ENCODE measurements at places on chromosomes 12 and 14.

- DNase-seq = no peak
These were observed 118.2 kb downstream of the SCARB1 start for GRCh38 chr12:124745465-124745890.

GRCh38 chr12:96720363-96720705, 186.7 kb upstream of the NEDD1 start:
- no peak for DNase-seq

GRCh38 chr12:84174115-84174514, 738.5 kb downstream of the SLC6A15 start:
- DNase-seq = no peak

- DNase-seq = no peak
These were observed 178.3 kb downstream of the CACNA1C start for GRCh38 chr12:2231011-2231595.

DNA sequence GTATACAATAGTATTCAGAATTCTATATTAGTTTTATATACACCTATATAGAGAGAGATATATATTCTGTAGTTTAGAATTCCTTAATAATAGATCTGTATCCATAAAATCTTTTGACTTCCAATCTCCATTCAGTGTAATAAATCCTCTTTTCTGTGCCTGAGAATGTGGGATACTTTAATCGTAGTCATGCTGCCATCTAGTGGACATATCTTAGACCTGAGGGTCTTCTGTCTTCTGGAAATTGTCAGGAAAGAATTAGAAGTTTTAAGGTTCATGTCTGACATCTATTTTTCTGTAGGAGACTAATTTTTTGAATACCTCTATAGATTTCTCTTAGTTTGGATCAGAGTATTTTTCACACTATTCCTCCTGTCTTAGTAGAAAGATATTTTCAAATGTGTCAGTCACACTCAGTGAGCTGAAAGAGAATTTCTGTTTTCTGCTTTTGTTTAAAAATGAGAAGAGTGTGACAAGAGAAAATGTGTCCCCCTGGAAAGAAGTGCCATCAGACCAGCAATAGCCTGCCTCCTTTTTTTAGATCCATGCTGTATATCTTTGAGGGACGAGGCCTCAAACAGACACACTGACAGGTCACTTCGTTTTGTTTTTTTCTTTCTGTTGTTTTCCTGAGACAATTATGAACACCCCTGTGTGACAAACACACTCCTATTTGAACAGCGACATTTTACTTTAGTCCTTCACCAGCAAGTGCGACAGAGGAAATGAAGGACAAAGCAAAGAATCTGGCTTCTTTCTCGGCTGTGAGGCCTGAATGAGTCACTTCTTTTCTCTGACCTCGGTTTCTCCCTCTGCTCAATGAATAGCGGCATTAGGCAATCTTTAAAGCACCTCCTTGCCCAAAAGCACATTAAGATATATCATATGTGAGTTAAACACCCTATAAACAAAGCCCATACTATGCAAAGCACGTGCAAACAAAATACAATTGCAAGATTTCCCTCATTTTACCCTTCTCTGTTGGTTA, 96.3 kb downstream of the GALC start:
- DNase-seq = peak; percentile 38

GRCh38 chr14:71588028-71588427, 344.2 kb upstream of the RGS6 start:
- DNase-seq = no peak

DNA sequence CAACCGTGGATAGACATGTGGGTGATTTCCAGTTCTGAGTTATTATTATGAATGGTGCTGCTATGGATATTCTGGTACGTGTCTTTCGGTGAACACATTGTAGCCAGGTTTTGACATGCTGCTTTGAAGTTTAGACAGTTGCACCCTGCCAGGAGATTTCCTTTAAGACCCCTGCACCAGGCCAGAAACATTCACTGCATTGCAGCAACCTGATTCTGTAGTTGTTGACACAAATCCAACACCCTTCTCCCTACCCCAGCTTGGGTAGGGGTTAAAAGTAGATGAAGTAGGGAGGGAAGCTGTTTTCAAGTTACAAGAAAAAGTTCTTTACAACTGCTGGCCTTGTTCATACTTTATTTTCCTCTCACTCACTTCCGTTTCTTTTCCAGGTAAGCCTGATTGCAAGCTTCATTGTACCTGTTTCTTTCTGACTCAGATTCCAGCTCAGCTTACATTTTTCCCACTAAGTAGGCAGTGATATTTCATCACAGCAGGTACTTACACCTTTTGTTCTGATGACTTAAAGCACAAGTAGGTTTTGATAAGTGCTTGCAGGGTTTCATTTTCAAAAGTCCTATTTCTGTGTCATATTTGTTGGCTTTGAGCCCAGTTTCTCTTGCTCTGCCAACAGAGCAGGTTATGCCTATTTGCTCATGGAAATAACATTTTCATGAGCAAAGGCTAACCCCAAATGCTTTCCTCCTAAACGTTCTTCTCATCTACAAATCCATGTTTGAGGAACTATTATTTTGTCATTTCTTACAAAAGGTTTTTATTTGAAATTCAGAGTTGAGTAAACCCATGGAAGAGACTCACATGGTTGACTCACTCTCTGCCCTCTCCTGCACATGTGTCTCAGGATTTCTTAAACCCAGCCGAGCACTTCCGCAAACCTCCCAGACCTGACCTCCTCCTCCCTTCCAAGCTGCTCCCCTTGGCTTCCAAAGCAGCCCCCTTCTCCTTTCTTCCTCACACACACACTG, 12.1 kb upstream of the LTA4H start:
- DNase-seq = peak; percentile 95

- DNase-seq = no peak
These were observed 243.5 kb downstream of the PCNX1 start for GRCh38 chr14:71150737-71151136.

DNA sequence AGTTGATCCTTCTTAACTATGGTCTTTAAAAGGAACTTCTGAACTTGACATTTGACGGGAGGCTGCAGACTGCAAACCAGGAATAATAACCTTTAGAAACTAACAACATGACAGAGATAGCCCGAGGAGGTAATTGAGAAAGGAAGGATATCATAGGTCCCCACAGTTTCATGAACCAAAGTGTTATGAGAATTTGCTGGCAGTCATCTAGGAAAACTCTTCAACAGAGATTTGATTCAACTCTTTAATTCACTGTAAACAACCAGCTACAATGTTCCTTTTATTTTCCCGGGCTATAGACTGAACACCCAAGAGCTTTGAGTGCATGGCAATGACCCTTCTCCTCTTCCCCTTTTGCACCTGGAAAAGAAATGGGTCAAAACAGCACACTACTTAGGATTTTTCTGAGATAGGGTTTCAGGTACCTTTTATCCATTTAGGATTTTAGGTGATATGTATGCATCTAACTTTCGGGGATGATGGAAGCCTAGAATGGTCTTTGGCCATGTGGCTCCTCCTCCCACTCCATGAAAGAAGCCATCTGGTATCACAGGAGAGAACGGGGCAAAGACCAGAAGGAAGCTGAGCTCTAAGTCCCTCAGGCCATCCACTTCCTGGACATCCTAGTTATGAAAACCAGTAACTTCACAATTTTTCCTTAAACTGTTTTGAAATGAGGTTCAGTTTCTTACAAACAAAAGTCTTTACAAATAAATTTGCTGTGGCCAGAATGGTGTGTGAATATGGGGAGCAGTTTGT, 23.0 kb downstream of the GLT8D2 start:
- DNase-seq = no peak

GRCh38 chr12:133037207-133038005, at the start of gene ZNF84:
TSS of gene ZNF84 (plus strand) at chr12:133037509. CDS start at chr12:133041468, 3,959 bp downstream.
- peak; percentile 98 for DNase-seq

DNA sequence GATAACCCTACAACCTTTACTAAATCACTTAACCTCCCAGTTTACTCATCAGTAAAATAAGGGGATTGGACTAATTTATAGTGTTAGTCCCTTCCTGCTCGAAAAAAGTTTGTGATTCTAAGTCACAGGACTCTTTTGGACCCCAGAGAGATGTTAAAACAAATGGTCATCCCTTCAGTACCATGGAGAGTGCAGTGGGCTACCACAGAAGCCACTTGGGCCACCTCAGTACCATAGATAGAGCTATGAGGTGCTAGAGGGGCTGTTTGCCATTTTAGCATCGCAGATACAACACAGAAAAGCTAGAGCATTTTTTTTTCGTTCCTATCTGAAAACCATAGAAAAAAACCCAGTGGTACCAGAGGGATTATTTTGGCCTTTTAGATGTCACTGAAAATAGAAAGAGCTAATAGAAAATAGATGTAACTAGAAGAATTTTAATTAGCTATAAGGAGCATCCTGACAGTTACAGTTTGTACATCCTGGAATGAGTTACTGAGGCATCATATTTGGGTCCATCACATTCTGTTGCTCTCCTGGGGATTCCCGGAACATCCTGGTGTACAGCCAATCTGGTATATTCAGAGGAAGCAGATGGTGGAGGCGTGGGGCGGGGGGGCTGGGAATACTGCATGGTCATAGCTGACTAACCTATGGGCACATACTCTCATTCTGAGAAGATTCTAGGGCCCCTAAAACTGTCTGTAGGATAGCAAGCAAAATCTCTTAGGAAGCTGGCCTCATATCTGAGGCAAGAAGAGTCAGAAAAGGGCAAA, 2.8 kb downstream of the ZNF219 start:
- DNase-seq = no peak

DNA sequence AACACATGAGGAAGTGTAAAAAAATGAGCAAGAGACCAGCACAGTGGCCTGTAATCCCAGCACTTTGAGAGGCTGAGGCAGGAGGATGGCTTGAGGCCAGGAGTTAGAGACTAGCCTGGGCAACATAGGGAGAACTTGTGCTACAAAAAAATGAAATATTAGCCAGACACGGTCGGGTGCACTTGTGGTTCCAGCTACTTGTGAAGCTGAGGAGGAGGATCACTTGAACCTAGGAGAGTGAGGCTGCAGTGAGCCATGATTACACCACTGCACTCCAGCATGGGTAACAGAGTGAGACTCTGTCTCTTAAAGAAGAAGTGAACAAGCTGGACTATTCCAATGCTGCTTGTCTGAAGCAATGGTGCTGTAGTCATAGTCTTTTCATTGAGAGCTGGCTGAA, 36.3 kb upstream of the MAP3K9 start:
- DNase-seq = peak; percentile 36

Measured in inflammatory macrophage (primary cell).